ENCODE measurements at places on chromosomes 4 and X.

DNA sequence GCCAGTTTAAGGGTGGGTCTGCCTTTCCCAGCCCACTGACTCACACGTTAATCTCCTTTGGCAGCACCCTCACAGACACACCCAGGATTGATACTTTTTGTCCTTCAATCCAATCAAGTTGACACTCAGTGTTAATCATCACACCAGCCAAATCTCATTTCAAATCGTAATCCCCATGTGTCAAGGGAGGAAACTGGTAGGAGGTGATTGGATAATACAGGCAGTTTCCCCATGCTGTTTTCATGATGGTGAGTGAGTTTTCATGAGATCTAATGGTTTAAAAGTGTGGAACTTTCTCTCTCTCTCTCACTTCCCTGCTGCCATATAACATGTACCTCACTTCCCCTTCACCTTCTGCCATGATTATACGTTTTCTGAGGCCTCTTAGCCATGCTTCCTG, 647.2 kb upstream of the FRG1 start:
- DNase-seq: no peak

GRCh38 chrX:134588806-134589205, 69.5 kb downstream of the PLAC1 start:
- no peak for DNase-seq

DNA sequence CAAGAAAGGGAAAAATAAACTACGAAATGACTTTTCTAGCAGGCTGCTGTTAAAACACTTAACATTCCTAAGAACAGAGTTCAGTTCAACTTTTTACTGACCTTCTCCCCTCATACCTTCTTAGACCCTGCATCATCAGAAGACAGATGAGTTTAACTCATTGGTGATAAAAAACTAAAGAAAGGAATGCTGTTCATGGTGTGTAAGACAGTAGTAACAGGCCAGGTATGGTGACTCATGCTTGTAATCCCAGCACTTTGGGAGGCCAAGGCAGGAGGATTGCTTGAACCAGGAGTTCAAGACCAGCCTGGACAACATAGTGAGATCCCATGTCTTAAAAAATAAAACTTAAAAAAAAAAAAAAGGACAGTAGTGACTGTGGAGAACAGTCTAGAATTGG, 16.2 kb downstream of the RBM47 start:
- DNase-seq: no peak

DNA sequence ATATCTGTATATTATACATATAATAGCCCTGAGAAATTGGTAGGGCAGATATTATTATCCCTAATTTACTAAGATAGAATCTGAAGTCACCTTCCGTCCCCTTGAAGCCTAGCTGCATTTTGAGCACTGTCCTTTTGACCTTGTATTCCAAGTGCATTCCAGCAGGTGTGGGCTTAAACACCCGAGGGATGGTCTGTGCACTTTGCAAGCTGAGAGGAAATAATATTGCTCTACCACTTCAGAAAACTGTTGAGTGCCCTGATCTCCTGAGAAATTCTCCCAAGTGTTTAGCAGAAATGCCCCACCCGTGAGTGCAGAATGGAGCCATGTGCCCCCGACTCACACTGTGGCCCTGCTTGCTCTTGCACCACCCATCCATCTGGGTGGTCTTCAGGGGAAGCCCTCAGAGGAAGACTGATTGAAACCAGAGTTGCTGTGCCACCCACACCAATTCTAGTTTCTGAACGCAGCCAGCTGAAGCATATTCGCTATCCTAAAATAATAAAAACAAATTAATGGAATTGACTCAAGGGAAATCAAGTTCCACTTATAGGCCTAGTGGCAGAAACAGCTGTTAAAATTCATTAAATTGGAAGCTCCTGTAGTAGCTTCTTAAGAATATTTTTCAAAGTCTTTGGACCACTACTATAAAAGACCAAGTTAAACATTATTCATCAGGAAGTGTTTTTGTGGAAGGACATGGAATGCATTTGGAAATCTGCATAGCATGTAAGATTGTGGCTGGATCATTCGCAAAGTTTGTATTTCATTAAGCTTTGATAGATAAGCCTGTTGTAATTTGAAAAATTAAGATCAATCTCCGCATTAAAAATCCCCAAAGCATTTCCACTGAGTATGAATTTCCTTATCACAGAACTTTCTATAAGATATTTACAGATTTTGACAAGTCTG, 41.3 kb upstream of the PRKG2 start:
- DNase-seq: no peak

DNA sequence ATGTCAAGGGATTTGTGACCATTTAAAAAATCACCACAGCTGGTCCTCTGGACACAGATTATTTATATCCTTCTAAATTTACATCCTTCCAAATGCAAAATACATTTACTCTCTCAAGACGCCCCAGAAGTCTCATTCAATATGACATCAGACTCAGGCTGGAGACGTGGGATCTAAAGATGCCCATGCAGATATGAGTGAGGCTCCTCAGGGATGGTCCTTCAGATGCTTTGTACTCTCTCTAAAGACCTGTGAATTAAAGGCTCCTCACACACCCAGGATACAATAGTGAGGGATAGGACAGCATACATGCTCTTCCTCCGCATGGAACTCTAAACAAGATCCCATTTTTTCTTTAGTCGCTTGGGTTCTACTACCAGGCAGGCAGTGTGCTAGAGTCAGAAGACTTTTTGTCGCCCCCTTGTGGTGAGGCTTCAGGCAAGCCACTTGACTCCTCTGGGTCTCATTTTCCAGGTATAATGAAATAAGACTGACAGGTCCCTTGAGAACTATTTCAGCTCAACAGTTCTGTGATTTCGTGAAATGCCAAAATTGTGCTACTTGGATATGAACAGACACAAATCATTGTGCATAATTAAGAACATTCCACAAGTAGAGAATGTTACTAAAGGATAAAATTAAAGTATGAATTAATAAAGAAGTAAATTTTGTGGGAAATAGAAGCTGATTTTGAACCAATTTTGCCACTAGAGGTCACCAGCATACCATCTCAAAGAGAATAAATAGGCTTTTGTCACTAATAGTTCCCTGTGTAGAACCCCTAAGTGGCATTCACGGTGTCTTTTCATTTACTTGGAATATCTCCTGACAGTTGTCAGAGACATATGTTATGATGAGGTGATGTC, 13.7 kb upstream of the SCOC start:
- DNase-seq: peak; percentile 71

GRCh38 chr4:55004831-55005230, 120.6 kb downstream of the KDR start:
- no peak for DNase-seq

DNA sequence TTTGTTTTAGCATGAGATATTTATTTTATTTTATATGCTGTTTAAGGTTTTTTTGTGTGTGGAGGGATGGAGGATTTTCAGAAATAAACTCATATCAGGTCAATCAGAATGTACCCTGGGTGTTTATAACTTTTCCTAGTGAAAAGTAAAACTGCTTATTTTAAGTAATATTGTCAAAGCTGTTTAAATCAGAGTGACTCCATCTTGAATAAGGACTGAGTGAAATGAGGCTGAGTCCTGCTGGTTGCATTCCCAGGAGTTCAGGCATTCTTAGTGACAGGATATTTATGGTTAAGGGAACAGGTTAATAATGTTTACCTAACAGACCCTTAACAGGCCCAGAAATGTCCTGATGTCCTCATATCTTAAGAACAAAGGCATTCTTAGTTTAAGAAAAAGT, 1160.9 kb upstream of the PCDH7 start:
- DNase-seq: no peak

DNA sequence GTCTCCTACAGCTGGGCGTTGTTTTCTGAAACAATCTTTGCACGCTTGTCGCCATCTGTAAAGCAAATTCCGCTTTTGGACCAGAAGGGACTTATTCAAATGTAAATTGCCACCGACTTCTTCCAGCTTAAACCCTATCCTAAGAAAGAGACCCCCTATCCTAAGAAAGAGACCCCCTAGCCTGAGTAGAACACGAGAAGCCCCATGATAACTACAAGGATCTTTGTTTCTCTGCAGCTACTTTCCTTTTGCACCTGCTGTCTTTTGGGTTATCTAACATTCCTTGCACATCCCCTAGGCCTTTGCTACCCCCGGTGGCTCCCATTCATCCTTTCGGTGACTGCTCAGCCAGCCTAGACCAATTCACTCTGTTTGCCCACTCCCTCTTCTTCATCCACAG, 536.0 kb upstream of the PRKX start:
- no peak for DNase-seq

GRCh38 chr4:82145850-82146249, 227.9 kb downstream of the HNRNPD start:
- no peak for DNase-seq

GRCh38 chr4:83516042-83516772, 19.7 kb upstream of the GPAT3 start:
- DNase-seq: no peak

GRCh38 chrX:116824785-116825184, 362.0 kb upstream of the CT83 start:
- no peak for DNase-seq

GRCh38 chrX:109268340-109268739, 213.5 kb downstream of the GUCY2F start:
- DNase-seq: no peak

GRCh38 chrX:153999359-154000037, 20.2 kb downstream of the IRAK1 start:
- no peak for DNase-seq

DNA sequence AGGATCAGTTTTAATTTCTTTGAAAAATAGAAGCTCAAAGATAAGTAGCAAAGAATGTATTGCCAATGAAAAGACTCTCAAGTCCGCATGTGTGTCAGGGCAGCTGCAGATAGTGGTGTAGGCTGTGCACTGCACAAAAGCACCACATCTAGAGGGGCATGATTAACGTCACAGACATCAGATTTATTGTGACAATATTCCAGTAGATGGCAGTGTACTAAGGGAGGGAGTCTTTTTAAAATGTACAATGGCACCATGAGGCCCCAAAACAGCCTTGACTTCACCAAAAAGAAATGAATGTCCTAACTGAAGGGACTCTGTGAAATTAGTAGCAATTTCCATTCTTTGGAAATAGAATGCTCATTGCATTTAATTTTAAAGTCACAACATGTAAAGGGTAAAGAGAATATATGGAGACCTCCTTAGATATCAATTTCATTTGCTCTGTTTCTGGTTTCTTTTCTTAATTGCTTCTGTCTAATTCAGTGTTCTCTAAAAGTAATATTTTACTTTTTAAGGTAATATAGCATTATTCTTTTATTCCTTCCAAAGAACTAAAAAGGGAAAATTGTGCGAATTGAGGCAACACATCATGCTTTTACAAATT, 98.4 kb downstream of the ZNF827 start:
- DNase-seq: peak; percentile 34

- no peak for DNase-seq
These were observed 48.8 kb downstream of the CLDN34 start for GRCh38 chrX:10015723-10016518.

DNA sequence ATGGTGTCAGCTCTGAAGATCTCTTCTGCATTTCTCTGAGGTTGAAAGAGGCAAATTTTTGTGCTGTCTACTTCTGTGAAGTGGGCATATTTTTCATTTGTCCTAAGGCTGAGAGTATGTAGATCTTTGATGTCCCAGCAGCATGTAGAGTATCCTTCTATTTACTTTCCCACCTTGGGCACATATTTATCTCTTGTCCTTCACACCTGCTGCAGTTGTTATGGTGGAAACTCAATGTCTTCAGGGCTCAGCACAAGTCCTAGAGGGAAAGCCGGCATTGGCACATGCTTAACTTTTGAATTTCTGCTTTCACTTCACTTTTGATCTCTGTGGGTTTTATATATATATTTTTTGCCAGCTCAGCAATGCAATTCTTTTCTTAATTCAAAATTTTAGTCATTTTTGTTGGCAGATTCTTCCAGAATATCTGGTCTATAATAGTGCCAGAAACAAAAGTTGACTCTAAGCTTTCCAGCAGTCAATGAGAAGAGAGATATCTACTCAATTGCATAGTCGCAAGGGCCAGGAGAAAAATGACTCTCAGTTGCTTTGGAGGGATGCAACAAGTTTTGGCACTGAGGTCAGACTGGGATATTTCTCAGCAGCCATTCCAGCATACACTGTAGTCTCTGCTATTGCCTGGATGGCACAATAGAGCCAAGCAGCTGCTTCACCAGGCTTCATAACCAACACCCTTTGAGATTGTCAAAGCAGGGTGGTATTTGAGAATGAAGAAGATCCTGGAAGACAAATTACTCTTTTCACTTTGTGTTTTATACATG, 127.8 kb upstream of the FAT1 start:
- no peak for DNase-seq

GRCh38 chrX:78322863-78323262, 4.5 kb downstream of the CYSLTR1 start:
- DNase-seq: no peak

DNA sequence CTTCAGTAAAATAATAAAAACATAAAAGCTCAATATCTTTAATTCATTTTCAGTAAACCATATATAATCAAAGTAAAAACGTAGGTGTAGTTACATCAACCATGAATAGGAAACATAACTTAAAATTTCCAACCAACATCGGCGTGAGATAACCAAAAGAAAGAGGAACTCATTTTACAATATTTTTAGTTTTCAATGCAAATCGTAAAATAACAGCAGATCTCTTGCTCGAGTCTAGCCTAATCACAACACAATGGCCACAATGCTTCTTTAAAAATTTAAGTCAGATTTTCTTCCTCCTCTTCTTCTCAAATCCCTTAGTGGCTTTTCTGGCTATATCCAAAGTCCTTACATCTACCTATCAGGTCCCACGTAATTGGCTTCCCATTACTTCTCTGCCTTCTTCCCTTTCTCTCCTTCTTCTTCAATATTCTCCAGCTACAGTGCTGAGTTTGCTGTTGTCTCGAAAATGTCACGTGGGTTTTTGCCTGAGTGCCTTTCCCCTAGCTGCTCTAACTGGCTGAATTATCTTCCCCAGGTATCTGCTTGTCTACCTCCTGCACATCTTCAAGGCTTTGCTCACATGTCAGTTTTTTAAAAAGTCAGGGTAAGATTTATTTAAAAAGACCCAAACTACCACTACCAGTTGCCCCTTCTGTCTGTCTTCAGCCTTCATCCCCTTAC, 90.9 kb upstream of the BANK1 start:
- no peak for DNase-seq

GRCh38 chrX:41491267-41492004, 44.3 kb downstream of the NYX start:
- no peak for DNase-seq

DNA sequence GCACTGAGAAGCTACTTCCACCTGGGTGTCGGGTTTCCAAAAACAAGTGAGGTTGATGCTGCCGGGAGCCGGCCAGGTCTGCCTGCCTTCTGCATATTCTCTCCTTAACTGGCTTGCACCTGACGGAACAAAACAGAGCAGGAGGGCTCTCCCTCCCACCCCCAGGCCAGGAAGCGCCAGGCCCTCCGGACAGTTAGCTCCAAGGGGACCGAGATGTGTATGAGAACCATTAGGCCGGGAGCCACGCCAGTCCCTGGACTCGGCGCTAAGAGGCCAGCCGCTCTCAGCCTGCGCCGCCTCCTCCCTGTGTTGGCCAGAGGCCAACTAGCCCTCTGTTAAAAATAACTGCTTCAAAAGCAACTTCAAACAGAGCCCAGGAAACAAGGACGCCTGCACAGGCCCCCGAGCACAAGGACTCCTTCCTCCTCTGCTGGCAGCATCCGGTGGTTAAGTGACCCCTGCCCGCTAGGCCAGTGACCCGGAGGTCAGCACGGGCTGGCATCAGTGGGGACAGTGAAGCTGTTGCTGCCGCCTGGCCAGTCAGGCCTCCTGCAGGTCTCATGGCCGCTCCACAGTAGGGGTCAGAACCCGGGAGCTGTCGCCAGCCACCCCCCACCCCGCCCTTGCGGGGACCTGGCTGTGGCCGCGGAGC, 107.9 kb downstream of the ABLIM2 start:
- peak; percentile 51 for DNase-seq

GRCh38 chrX:97551821-97552220, 668.1 kb downstream of the RPA4 start:
- no peak for DNase-seq

All from SHP77 (cell line).